ENCODE measurements at places on chromosomes 11 and 22.

DNA sequence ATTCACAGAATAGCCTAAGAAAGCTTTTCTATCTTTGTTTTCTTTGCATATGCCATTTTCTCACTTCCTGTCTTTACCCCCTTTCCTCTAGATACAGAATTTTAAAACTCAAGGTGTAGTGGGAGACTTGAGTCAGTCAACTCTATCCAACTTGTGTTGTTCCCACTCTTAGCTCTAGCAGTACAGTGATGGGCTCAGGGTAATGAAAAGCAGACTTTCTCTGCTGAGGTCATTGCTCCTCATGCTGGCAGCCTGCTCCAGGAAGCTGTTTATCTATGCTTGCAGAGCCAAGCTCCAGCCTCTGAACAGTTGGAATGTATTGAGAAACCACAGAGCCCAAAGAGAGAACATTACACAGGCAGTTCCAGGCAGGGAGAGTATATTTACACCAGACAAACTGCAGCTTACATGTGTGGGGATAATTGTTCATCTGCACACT, 68.1 kb downstream of the CSTPP1 start:
- DNase-seq, result no peak

- DNase-seq, result no peak
Measured at GRCh38 chr11:106724293-106724892, 293.9 kb downstream of the GUCY1A2 start.

DNA sequence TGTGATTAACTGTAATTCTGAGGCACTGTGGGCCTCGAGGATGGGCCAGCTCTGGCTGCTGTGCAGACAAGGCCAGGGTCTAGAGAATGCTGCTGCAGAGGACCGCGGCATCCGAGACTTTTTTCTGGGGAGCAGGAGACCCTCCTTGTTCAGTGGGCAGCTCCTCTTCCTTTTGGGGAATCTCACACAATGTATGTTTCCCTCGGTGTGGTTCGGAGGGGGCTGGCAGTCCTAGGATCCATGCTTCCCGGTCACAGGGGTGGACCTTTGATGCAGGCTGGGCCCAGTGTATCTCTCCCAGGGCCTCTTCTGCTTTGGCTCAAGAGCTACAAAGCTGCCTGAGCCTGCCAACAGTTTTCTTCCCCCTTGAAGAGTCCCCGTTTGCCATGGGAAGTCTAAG, 31.5 kb downstream of the MYEOV start:
- no peak for DNase-seq

DNA sequence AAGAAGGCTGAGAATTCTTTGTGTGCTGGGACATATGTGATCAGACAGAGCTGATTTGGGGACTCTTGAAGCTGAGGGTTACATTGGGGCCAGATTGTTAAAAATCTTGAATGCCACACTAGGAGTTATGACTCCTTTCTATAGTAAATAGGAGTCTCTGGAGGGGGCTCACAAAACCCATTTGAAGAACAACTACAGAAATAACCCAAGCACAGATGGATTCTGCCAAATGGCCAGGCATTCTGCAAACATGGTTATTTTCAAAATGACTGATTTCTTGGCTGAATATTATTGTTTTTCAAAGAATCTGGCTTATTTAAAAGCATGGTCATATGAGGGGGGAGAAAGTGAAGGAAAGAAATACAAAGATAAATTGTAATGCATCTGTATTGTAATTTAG, 625.5 kb upstream of the TENM4 start:
- DNase-seq, result no peak

- DNase-seq, result no peak
Measured at GRCh38 chr11:16790486-16791190, 52.2 kb downstream of the C11orf58 start.

GRCh38 chr11:6468712-6469495, 4.8 kb downstream of the TRIM3 start:
- DNase-seq, result no peak

- DNase-seq, result no peak
Measured at GRCh38 chr11:33585586-33586209, 114.9 kb downstream of the C11orf91 start.

- DNase-seq, result no peak
Measured at GRCh38 chr11:91066456-91067047, 843.7 kb upstream of the CHORDC1 start.

DNA sequence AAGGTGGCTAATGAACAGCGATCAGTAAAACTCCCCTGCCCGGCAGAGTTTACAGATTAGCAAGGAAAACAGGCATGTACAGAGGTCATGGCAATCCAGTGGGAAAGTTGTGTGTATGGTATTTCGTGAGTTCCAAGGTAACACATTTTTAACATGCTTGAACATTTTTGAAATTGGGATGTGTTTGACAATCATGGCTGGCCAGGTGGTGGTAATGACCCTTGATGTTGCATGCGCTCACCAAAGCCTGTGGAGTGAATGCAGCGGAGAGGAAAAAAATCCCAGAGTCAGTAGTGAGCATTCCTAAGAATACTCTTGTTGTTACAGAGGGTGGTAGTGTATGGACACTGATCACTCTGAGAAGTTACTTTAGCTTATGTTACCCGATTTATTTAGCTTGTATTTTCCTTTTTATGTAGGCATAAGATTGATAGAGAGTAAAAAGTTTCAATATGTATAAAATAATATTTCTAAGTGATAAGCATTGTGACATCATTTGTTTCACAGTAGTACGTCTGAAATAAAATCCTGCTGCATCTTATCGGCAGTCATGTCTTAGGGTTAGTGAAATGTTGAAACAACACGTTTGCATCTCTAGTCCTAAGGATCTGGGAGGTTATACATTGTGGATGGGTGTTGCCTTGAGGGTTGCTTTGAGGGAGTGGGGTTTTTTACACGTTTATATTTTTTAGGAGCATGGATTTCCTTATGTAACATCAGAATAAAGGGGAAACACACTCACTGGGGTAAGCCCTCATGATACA, 8.7 kb downstream of the TEAD1 start:
- DNase-seq, result no peak

DNA sequence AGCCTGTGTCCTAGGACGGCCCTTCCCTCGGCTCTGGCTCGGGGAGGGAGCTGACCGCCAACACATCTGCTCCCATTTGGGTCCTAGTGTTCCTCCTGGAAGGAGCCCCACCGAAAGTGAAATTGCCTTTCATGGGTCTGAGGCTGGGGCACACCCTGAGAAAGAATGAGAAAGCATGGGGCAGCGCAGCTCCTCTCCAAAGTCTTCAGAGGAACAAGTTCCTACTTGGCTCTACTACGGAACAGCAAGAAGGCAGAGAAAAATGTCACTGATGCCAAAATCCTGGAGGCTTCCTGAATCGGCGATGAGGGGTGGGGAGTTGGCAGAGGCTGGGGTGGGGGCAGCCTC, 41.5 kb upstream of the MYEOV start:
- DNase-seq, result no peak

DNA sequence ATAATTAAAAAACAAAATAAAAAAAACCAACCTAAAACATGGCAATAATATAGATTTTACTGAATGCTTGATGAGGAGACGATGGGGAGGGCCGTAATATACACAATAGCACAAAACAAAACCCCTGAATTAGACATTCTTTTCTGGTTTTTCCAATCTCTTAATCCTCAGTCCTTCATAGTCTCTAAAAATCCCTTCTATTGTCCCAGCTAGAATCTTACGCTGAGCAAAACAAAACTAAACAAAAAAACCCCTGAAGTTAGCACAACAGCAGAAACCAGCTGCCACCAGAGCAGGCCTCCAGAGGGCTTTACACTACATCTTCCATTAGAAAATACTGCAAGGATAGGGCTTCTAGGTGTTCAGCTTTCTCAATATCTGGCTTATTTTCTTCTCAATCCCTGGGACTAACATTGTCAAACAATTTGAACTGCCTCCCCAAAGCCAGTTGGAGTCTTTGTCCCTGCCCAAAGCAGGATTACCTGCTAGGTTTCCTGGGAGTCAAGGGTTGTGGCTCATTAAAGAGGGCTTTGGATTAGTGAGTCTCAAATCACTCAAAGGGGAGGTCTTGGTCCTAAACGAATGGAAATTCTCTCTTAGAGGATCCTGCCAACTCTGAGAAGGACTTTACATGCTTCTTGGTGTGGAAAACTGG, 2.1 kb upstream of the RNF26 start:
- no peak for DNase-seq

GRCh38 chr11:61482513-61482912, 26.0 kb upstream of the LRRC10B start:
- DNase-seq, result no peak

GRCh38 chr22:19042285-19043120, 79.7 kb downstream of the DGCR2 start:
- DNase-seq, result no peak

GRCh38 chr11:7220636-7221035, 31.1 kb upstream of the SYT9 start:
- no peak for DNase-seq

DNA sequence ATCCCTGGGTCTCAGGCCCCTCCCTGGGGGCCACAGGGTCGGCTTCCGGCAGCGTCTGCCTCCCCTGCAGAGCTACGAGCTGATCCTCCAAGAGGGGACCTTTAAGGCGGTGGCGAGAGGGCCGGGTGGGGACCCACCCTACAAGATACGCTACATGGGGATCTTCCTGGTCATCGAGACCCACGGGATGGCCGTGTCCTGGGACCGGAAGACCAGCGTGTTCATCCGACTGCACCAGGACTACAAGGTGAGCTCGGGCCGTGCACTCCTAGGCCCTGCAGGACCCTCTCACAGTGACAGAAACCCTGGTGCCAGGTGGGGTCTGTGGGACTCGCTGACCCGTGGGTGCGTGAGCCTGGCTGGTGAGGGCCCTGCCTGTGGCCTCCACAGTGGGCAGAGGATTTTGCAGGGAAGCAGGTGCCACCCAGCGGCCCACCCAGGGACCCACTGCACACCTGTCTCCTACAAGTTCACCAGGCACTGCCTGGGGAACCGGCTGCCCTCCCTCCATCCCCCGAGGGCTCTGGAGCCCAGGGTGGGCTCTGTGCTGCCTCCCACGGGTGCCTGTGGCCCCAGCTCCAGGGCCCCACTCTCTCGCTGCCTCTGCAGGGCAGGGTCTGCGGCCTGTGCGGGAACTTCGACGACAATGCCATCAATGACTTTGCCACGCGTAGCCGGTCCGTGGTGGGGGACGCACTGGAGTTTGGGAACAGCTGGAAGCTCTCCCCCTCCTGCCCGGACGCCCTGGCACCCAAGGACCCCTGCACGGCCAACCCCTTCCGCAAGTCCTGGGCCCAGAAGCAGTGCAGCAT, 13.7 kb downstream of the MUC5B start:
- no peak for DNase-seq

DNA sequence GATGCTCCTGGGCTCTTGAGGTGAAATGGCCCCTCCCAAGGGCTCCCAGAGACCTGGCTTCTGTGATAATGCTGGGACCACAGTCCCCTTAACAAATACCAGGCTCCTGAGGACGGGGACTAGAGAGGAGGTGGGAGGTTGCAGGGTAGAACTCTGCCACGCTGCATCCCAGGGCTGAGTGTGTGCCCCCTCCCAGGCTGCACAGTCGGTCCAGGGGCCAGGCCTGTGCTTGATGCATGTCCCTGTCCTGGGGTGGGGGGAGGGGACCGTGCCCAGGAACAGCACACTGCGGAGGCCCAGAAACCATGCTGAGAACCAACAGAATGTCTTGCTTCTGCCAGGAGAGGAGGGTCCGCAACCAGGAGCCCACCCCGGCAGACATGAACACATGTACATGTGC, 9.3 kb downstream of the CSF2RB start:
- no peak for DNase-seq

- DNase-seq, result no peak
Measured at GRCh38 chr11:35932681-35933319, 11.1 kb upstream of the LDLRAD3 start.

DNA sequence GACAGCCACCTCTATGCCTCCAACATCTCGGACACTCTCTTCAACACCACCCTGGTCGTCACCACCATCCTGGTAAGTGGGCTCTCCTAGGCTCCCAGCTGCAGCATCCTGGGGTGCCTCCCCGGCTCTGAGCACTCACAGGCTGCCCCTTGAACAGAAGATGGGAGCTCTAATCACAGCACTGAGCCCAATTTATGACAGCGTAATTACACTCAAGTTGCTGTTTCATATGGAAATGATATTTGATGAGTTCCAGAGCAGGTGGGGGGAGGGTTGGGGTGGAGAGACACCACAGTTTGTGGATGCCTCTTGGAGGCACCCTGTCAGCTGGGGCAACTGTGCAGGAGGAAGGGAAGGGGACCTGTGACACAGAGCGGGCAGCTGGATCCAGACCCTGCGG, 125.3 kb upstream of the TBCEL start:
- DNase-seq, result no peak

GRCh38 chr11:4436411-4436810, 12.7 kb upstream of the OR52K2 start:
- no peak for DNase-seq

DNA sequence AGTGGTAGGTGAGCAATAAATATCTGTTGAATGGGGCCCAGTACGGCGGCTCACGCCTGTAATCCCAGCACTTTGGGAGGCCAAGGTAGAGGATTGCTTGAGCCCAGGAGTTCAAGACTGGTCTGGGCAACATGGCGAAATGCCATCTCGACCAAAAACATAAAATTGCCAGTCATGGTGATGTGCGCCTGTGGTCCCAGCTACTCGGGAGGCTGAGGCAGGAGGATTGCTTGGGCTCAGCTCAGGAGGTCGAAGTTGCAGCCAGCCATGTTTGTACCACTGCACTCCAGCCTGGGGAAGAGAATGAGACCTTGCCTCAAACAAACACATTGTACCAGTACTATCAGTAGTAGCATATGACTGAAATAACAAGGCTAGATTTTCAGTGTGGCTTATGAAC, 4.2 kb downstream of the SGSM3 start:
- no peak for DNase-seq

DNA sequence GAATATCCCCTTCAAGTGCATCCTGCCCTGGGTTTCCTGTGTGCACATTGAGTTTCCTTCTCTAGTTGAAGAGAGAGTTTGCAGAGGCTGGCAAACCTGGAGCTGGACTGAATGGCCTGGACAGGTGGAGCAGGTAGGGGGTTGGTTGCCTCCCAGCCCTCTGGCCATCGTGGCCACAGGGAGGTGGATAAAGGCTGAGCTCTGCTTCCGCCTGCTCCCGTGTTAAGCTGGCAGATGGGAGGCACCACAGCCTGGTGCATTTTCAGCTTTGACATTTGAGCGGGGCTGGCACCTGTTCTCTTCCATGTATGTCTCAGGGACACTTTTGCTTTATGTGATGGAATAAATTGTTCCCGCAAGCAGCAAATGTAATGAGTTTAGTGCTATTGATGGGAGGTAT, 11.1 kb downstream of the MICAL2 start:
- DNase-seq, result no peak

- no peak for DNase-seq
Measured at GRCh38 chr11:92861634-92862033, 107.8 kb upstream of the MTNR1B start.

GRCh38 chr11:24739637-24740036, 242.8 kb downstream of the LUZP2 start:
- no peak for DNase-seq
